GM12892 (cell line): ENCODE measurements at places on chromosomes 11 and 22.

GRCh38 chr11:35662061-35662648 lies 420 bp upstream of the TRIM44 start:
- no peak for DNase-seq

GRCh38 chr11:76694664-76695063 lies 24.1 kb upstream of the LRRC32 start:
- DNase-seq: no peak

DNA sequence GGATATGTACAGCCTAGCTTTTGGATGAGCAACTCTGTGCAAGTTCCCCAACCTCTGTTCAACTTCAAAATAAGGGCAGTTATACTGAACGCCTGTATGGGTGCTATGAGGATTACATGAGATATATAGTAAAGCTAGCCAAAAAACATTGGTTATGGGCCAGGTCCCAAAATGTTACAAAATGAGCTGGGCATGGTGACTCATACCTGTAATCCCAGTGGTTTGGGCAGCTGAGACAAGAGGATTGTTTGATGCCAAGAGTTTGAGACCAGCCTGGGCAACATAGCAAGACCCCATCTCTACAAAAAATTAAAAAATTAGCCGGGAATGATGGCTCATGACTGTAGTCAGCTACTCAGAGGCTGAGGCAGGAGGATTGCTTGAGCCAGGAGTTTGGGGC lies 118.4 kb downstream of the TEAD1 start:
- no peak for DNase-seq

DNA sequence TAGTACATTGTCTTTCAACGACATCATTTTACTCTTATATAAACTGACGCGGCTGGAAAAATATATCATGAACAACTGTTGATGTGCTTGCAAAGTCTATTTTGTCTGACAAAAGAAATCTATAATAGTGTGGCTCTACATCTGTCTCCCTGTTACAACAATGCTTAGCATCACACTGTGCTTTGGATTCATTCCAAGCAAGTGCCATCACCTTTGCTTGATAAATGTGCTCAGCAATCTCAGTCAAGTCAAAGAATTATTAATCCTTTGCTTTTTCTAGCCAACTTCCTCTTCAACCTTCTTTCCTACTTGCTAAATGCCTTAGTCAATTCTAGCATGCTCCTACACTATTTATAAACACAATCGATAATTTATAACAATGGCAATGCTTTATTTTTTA lies 140.5 kb downstream of the FCHSD2 start:
- DNase-seq: no peak

DNA sequence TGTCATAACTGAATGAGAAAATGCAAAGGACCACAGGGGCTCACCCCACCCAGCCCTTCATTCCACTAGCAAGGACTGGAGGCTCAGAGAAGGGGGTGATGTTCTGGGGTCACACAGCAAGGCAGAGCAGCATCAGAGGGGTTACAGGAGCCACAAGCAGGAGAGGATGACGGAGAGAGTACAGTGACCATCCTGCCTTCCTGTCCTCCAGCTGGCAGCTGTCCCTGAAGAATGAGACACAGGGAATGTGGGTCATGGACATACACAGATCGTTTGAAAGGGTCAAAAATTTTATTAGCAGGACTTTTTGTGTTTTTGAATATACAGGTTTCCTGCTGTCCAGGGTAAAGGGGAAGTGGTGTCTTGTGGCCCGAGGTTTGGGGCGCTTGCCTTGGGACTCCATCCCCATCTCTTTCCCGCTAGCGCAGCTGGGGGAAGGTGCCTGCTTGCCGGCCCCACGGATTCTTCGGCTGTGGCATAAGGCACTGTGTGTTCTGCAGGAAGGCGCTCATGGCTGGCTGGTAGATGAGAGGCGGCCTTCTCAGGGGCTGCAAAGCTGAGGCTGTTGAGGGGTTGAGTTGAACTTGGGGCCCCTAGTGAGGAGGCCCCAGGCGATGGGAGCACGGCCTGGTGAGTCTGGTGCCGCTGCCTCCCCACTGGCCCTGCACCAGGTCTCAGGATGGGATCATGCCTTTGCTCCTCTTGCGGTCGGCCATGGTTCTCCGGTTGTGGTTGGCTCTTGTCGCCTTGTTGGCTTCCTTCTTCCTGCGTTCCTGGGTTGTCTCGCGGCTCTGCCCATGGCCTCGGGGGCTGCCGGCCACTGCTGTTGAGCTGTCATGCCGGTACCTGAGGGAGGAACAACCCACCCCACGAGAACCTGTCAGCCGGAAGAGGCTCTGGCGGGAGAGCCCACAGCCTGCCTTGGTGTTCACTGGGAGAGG lies 21.4 kb downstream of the UQCR10 start:
- no peak for DNase-seq

DNA sequence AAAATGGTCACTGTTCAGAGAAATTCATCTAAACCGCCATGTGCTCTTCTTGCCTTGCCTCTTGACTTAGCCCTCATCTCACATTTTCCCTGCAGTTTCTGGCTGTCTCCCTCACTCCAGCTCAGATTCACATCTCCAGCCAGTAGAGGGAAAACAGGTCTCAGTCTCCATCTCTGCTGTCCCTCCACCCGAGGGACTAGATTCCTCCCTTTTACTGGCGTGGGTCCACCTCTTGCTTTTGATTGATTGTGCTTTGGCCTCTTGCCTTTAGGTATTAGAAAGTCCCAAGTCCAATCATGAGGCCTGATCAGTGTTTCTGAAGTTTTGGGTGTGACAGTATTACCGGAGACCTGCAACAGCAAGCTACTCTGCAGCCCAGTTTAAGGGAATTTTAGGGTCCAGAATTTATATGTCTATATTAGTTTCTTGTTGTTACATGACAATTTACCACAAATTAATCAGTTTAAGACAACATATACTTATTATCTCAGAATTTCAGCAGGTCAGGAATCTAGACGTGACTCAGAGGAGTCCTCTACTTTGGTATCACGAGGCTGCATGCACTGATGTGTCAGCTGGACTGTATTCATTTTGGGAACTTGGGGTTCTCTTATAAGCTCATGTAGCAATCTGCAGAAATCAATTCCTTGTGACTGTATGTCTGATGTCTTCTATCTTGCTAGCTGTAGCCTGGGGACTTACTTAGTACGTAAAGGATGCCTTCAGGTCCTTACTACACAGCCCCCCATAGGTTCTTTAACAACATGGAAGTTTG lies 805.2 kb upstream of the CCDC90B start:
- no peak for DNase-seq

DNA sequence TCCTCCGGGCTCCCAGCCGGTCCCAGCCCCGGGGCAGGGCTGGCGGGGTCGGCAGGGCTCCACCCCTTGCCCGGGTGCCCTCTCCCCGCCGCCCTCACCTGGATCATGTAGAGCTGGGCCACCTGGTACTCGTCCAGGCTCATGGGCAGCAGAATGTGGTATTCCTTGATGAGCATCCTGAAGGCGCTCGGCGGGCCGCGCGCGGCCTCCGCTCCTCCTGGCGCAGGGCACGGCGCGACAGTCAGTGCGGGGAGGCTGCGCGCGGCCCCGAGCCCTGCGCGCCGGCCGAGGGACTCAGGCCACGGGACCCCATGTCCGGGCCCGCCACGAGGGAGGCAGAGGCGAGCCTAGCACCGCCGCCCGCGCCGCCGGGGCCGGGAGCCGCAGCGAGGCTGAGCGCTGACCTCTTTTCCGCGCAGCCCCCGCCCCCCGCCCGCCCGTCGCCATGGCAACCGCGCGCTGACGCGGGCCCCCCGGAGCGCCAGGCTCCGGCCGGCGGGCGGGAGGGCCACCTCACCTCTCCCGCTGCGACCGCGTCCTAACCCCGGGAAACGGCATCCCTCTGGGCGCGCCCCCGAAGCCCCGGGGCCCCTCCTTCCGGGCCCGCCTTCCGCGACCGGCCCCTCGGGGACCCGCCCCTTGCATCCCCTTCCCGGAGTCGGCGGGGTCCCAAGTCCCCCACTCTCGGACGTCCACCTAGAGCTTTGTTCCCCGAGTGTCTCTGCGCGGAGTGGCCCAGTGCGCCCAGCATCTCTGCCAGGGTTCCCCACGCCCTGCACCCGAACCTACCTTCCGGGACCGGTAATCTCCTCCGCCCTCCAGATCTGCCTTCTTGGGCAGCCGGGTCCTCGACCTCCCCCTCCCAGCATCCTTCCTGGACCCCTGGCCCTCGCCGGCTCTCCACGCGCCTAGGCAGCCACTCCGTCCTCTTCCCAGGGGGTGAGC lies 886 bp downstream of the PITPNM1 start:
- DNase-seq: no peak

GRCh38 chr11:36431429-36432092 lies 78.5 kb downstream of the TRAF6 start:
- no peak for DNase-seq

DNA sequence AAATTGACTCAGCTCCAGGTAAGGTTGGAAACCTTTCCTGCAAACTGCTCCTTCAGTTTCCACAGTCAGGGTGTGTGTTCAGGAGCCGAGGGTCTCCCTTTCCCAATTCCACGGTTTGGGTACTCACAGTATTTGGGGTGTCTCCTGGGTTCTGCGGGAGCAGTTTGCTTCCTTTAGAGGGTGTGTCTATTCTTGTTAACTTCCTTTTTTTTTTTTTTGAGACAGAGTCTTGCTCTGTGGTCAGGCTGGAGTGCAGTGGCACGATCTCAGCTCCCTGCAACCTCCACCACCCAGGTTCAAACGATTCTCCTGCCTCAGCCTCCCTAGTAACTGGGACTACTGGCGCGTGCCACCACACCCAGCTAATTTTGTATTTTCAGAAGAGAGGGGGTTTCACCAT lies 251.4 kb downstream of the LUZP2 start:
- no peak for DNase-seq

- no peak for DNase-seq
Observed at GRCh38 chr22:19240813-19241592, 50.5 kb downstream of the CLTCL1 start.

GRCh38 chr11:100550912-100551632 lies 136.0 kb upstream of the ARHGAP42 start:
- DNase-seq: no peak

DNA sequence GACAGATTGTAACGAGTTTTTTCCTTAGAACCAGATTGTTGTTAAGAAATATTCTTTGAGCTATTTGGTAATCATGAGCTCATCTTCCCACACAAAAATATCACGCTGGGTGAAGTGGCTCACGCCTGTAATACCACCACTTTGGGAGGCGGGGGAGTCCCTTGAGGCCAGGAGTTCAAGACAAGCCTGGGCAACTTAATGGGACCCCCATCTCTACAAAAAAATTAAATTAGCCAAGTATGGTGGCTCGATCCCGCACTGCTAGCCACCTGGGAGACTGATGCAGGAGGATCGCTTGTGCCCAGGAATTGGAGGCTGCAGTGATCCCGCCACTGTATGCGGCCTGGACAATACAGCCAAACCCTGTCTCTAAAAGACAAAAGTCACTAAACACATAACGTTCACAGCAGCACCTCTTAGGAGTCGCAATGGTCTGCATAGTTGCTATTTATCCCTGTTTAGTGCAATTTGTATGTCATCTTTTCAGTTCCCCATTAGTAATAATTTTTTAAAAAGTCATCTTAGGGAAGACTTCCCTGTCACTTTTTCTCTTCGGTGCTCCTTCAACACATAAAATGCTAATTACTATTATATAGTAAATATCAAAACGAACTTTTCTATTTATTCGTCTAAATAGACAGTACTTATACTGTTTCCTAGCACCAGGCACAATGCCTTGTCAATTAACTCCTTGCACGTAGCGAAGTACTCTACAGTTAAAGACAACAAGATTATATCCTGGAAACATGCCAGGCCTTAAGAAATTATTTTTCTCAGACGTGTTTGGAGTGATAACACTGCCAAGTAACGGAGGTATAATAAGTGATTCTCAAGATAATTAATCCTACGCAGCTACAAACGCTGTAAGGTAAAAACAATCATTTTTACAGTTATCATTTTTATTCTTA lies 1.1 kb downstream of the ST13 start:
- DNase-seq: no peak

DNA sequence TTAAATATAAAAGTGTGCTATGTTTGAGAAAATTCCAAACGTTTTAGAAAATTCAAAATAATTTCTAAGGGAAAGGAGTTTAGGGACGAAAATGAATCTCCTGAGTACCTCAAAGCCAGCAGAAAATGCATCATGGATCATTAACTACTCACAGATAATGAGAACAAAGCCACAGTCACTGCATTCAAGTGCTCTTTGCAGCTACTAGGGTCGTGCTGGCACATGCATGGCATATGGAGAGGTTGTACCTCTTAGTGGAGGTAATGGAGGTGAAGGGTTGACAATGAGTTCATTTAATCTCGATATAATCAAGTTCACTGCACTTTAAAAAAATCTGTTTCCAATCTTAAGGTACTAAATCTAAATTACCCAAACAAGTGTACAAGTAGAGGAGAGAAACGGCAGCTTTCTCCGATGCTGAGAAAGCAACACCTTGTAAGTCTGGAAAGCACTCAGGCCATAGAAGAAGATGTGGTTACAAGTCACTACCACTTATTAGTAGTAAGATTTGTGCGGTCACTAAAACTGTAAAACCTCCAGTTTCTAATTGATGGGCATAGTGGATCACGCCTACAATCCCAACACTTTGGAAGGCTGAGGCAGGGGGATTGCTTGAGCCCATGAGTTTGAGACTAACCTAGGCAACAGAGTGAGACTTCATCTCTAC lies 261.1 kb upstream of the ANO3 start:
- DNase-seq: no peak

GRCh38 chr11:121899520-121899919 lies 216.5 kb downstream of the BLID start:
- no peak for DNase-seq

- DNase-seq: no peak
Observed at GRCh38 chr11:43736502-43737200, 56.1 kb downstream of the HSD17B12 start.

- DNase-seq: no peak
Observed at GRCh38 chr11:33329705-33330329, 72.6 kb downstream of the HIPK3 start.

- no peak for DNase-seq
Observed at GRCh38 chr11:81792416-81792815, 941.2 kb downstream of the FAM181B start.

GRCh38 chr11:19818619-19819018 lies 106.0 kb downstream of the NAV2 start:
- no peak for DNase-seq

DNA sequence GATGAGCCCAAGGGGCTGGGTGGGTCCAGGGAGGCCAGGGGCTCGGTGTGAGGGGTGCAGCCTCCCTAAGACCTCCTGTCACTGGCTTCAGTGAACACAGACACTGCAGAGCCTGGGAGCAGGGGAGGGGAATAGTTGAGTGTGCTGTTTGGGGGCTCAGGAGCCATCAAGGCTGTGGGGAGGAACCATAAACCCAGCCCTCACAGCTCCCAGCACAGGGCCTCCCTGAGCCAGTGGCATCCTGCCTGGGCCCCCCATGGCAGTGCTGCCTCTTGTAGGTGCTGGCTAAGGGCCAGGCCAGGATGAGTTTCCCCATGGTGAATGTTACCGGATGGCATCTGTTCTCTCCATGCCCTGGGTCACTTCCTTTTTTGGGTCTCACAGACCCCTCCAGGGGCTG lies 25.5 kb downstream of the KCNJ5 start:
- DNase-seq: no peak

DNA sequence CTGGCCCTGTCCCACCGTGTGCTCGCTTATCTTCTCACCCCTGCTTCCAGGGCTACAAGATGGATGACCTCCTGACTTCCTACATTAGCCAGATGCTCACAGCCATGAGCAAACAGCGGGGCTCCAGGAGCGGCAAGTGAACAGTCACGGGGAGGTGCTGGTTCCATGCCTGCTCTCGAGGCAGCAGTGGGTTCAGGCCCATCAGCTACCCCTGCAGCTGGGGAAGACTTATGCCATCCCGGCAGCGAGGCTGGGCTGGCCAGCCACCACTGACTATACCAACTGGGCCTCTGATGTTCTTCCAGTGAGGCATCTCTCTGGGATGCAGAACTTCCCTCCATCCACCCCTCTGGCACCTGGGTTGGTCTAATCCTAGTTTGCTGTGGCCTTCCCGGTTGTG lies 86.5 kb downstream of the MYO7A start:
- DNase-seq: peak; percentile 3

GRCh38 chr22:26045051-26045450 lies 124.2 kb upstream of the SEZ6L start:
- no peak for DNase-seq
